ENCODE measurements at places on chromosomes 2 and 18.

DNA sequence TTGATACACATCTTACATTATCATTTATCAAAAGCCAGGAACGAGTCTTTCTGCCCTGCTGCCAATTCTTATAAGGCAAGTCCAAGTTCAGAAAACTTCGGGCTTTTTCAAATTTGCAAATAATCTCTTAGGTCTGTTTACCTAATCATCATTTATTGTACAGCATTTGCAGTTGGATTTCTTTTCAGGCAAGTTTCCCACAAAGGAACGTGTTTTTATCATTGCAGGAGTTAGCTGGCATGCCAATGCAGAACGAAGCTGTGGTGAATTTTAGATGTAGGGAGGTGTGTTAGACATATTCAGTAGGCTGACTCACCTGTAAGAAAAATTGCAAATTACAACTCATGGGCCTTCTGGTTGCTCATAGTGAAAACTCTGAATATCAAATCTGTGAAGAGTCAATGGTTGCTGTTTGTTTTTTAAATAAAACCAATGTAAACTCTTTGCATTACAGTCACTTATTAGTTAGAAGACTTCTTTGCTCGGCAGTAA is 209.6 kb downstream of the SRBD1 start:
- no peak for DNase-seq

GRCh38 chr2:212414767-212415211 is 123.8 kb downstream of the ERBB4 start:
- no peak for DNase-seq

GRCh38 chr2:76870011-76870410 is 652.2 kb downstream of the LRRTM4 start:
- DNase-seq = no peak

DNA sequence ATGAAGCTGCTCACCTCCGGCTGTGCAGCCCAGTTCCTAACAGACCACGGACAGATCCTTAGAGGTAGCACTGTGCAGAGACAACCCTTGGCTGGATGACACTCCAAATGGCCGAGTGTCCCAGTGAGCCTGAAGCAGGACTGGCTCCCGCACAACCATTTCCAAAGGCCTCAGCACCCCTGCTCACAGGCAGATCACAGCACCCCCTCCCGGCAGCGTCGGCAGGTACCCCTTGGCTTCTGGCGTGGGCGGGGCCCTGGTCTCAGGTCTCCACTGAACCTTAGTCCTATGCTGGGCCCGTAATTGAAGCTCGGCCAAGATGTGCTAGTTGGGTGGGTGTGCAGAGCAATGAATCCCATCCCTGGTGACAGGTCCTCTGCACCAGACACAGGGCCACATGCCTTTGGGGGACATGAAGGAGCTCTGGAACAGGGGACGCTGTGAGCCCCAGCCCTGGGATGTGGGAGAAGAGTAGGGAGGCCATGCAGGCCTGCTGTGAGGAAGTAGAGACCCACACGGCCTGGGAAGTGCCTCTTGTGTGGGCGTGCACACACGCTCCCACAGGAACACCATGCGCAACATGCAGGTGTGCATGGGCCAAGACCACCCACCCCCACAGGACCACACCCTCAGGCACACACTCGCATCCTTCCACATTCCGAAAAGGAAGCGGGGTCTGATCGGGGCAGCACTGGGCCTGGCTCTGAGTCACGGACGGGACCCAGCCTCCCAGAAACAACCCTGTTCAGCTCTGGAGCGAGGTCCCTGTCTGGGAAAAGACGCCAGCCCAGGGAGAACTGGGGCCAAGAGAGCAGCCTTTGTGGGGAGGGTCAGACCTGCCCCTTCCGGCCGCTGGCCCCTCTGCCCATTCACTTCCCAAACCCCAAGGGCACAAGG is 2.8 kb downstream of the DUSP2 start:
- peak; percentile 72 for DNase-seq

DNA sequence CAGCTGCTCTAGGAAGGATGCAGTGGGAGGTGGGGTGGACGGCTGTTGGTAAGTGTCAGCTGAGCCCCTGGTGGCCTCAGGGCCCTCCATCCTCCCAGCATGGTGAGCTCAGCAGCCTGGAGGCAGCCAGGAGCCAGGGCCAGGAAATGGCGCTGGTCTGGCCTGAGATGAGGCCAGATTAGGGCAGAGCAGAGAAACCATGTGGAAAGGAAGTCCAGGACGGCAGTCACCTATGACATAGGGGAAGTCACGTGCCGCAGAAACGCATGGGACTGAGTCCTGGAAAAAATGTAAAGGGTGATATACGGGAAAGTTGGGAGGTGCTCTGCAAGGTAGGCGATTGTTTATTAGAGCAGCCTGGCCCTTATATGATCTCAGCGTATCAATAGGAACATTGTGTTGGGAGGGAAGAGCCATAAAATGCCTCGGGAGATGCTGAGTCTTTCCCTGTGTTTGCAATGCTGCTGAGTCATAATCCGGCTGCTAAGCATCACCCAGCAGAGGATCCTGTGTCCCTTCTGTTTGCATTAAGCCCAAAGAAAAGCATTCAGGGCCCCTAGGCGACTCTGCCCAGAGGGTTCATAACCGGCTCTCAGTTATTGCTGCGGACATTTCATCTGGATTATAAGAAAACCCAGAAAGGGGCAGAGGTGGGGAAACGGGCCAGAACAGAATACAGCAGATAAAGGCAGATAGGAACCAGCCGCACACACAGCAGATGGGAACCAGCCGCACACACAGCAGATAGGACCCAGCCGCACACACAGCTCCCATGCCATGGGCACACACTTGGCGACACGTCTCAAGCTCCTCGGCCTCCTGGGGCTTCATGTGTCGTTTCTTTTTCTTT is 30.3 kb upstream of the B3GNT7 start:
- DNase-seq = no peak

GRCh38 chr2:74935975-74936391 is 22.5 kb upstream of the POLE4 start:
- DNase-seq = no peak

DNA sequence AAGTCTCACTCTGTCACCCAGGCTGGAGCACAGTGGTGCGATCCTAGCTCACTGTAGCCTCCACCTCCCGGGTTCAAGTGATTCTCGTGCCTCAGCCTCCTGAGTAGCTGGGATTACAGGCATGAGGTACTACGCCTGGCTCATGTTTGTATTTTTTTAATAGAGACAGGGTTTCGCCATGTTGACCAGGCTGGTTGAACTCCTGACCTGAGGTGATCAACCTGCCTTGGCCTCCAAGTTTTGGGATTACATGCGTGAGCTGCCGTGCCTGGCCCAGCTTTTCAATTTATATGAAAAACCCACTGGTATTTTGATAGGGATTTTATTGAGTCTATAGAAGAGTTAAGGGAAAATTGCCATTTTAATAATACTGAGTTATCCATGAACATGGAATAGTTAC is 63.3 kb downstream of the XRCC5 start:
- no peak for DNase-seq

DNA sequence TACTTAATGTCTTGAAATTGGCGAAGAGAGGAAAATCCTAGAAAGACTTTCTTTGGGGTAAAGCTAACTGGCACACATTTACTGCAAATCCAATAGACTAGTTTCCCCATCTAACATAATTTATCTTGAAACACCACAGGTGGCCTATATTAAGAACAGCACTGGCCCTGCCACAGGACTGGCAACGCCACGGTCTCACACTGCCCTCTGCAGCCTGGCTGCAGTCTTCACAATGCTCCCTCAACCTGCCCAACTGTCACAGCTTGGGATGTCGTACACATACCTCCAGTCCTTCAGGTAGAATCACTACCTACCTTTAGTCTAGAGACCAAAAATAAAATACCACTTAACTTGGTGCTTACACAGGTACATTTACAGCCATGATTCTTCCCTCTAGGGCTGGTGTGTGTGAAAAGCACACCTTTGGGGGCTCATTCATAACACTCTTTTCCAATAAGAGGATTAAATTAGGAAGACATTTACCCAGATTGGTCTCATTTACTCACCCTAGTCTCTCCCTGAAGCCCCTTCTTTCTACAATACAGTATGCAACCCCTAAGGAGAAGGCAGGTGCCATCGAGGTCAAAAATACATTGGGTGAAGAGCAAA is 222.2 kb downstream of the C1D start:
- DNase-seq = no peak

DNA sequence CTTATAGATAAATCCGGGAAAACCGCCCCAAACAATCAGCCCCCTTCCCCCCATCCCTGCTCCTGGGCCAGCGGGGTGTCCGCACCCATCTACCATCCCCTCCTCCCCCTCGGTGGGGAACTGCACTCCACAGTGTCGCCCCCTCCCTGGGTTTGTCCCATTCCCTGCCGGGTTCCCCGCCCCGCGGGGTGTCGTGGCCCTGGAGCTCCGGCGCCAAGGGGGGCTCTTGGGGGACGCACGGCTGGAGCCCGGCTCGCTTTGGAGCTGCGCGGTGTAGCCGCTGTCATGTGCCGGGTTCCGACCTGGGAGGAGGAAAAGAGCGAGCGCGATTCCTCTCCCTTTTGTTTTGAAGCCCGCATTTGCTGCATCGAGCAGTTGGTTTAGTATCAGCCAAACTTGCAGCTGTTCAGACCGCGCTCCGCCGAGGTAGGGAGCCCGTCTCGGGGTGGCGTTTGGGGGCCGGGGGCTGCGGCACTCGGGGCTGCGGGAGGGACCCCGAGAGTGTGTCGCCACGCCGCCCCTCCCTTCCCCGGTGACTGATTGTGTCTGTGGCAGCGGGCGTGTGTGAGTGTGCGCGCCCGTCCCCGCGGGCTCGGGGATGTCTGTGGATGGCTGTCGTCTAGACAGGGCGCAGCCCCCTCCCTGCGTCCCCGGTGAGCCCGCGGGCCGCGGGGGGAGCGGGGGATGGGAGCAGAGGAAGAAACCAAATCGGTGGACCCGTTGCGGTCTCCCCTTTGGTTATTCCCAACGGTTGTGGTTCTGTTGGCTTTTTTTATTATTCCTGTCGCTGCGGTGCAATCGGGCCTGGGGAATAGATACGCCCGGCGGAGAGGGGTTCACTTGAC is 797 bp downstream of the CTIF start:
- DNase-seq = peak; percentile 25

- no peak for DNase-seq
Observed at GRCh38 chr18:45008694-45009413, 328.2 kb downstream of the SETBP1 start.

DNA sequence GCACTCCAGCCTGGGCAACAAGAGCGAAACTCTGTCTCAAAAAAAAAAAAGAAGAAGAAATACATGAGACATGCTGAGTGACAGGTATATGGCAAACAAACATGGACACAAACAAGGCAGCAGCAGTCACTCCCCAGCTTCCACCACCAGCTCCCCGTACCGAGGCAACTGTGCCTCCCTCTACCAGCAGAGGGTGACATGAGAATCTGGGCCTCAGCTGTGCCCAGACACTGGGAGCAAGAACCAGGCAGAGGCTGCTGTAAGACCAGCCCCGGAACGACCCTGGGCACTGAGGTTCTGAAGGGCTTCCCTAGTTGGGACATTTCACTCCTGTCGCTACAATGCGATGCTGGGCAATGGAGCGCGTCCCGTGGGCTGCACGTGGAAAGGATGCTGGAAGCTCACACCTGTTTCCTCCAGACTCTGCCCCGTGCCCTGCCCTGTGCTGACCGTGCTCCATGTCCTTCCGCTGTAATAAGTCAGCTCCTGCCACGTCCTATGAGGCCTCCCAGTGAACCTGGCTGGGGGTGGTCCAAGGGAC is 37.1 kb downstream of the BOK start:
- DNase-seq = no peak

GRCh38 chr2:84527137-84528129 is 11.1 kb downstream of the DNAH6 start:
- no peak for DNase-seq
